ENCODE measurements at places on chromosomes 16 and 17. TPM values are rescaled to one million over a fixed set of nuclear protein-coding genes. Genes with fewer than 3 reads are reported as not detected.

- DNase-seq: no peak
These were observed 74.9 kb upstream of the ZNF423 start for GRCh38 chr16:49930841-49931240.

- no peak for DNase-seq
These were observed 101.5 kb downstream of the BRIP1 start for GRCh38 chr17:61761827-61762226.

DNA sequence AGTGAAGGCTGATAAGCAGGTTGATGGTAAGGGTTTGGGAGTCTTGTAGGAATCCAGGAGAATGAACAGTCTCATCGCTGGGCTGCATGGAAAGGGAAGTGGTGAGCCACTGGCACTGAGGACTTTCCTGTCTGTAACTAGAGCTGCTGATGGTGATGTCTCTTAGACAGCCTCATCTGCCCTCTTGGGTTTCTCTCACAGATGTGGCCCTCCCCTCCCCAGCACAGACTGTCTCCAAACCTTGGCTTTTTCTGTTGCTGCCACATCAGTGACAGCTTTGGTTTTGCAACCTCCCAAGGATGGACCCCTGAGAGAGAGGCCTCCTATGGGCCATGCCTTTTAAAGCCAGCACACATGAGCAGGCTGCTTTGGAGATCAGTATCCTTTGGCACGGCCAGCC, 16.9 kb downstream of the PLCG2 start:
- DNase-seq: no peak

- no peak for DNase-seq
These were observed 7.3 kb downstream of the C16orf54 start for GRCh38 chr16:29738514-29738913.

- no peak for DNase-seq
These were observed 57.4 kb downstream of the HS3ST3A1 start for GRCh38 chr17:13544292-13544691.

DNA sequence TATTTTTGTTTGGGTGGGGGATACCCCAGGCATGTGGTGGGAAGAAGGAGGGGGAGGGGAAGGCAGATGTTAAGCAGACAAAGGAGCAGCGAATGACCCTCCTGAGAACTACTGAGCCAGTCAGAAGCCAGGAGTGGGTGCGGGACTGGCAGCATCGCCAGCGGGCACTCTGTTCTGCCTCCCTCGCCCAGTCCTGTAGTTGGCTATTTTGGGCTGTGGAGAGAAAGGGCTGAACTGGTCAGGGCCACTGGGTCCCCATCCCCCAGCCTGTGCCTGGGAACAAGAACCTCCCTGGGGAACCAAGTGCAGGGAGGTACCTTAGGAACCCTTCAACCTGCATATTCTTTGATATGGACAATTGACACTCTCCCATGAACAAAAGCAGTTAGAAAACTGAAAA, 6.4 kb downstream of the LRRC3C start:
- DNase-seq: no peak

- no peak for DNase-seq
These were observed 177.2 kb downstream of the TMEM132E start for GRCh38 chr17:34756637-34757021.

DNA sequence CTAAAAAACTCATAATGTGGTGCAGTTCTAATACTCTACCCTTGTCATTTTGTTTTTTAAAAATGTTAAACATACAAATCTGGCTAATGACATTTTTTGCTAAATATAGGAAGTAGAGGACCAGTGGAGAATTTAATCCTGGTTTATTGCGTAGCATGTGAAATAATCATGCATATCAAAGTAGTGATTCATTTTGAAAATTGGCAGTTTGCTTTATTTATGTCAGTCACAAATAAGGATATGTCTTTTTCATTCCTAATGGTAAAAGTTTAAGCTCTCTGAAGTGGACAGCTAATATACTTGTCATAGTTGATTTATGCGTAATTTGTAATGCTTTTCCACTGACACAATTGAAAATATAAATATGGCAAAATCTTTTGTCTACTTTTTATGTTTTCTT, 224.2 kb downstream of the BCAS3 start:
- no peak for DNase-seq

GRCh38 chr17:75602644-75603043, 15.0 kb downstream of the MYO15B start:
- DNase-seq: no peak

- no peak for DNase-seq
These were observed 240 bp downstream of the WBP2 start for GRCh38 chr17:75854881-75855309.

DNA sequence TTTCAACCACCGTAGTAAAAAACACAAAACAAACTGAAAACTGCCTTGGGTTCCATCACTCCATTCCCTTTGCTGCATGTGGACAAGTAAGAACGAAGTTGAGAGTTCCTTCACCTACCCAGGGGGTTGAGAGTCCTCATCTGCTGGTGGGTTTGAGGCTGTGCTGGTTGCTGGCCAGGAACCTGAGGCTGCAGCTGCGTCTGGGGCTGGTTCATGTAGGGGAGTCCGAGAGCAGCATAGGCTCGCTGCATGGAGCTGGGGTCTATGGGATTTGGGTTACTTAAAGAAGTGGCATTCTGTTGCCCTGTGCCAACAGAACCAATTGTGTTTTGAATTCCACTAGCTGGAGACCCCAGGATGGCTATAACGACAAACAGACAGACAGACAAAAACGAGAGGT, 65.2 kb upstream of the TRAP1 start:
- no peak for DNase-seq

- no peak for DNase-seq
These were observed 30.6 kb downstream of the ABCA9 start for GRCh38 chr17:69030169-69030568.

- no peak for DNase-seq
These were observed 396 bp upstream of the HOXB7 start for GRCh38 chr17:48611213-48611612.

DNA sequence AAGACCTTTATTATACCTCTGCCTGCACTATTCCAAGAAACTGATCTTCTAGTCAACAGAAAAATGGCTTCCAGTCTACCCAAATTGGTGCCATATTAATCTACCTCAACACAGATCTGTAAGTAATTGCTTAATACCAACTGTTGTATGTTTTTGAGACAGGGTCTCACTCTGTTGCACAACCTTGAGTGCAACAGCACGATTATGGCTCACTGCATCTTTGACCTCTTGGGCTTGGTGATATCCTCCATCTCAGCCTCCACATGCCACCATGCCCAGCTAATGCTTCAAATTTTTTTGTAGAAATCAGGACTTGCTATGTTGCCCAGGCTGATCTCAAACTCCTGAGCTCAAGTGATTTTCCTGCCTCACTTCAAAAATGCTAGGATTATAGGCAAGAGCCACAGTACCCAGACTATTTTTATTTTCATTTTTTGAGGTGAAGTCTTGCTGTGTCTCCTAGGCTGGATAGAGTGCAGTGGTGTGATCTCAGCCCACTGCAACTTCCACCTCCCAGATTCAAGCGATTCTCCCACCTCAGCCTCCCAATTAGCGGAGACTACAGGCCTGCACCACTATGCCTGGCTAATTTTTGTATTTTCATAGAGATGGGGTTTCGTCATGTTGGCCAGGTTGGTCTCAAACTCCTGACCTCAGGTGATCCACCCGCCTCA, 14.4 kb downstream of the NUFIP2 start:
- no peak for DNase-seq

DNA sequence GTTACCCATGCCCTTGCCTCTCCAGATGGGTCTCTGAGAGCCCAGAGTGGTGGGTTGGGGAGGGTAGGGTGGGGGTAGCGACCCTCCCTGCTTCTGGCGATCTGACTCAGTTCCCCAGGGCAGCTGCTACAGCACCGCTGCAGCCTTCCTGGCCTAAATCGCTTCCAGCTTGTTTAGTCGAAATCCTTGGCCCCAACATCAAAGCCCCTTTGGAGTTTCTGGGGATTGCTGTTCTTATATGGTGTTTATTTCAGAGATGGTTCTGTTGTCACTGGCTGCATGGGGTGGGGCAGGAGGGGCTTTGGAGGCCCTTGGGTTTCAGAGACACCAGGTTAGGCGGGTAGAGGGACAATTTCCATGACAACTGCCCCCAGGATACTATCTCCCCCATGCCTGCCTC, 35.9 kb downstream of the FZD2 start:
- no peak for DNase-seq

DNA sequence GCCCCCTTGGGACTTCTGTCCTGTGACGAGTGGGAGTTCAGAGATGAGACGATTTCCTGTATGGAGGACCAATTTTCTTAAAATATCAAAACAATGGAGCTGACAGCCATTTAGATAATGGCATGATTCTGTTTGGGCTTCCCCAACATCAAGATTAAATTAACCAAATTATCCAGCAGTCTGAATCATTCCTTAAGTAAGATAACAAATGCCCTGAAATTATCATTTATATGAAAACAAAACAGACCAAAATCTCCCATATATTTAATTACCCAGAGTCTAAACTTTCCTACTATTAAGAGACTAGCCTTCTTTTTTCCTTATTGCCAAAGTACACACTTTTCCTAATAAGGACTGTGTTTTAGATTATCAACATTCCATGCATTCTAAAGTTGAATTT, 550.1 kb upstream of the PSMD7 start:
- no peak for DNase-seq

The TP53TG3F gene
- not detected for total RNA-seq

The USP31 gene
- total RNA-seq: 7.5 TPM

The CRYBA1 gene
- total RNA-seq: not detected

The WDR90 gene
- 13.1 TPM for total RNA-seq

The PRR35 gene
- not detected for total RNA-seq

The HOXB4 gene
- not detected for total RNA-seq

The OR1A1 gene
- not detected for total RNA-seq

The KIAA0513 gene
- 2.0 TPM for total RNA-seq

The AMZ2 gene
- 147 TPM for total RNA-seq

The RAB37 gene
- 0.12 TPM for total RNA-seq

The SDR42E1 gene
- not detected for total RNA-seq

The WFIKKN1 gene
- 0.43 TPM for total RNA-seq

Measured in NCI-H460 (cell line).